ENCODE measurements at places on chromosomes 3 and 15. TPM values are rescaled to one million over a fixed set of nuclear protein-coding genes. Genes with fewer than 3 reads are reported as not detected.
A peak's percentile ranks its signal among the peaks of the same experiment; 100 is the strongest.

- H3K27me3 ChIP-seq = peaks cover 21% of the 10 kb centered on the region
- no peak for DNase-seq
- 0 out of 3 replicates have a peak, but pooled peaks cover 2% of the 10 kb centered on the region for H3K36me3 ChIP-seq
- H3K4me3 ChIP-seq = peak overlapping the region; percentile 58
These were observed 1.1 kb upstream of the PYGO1 start for GRCh38 chr15:55589287-55589686.

- H3K27ac ChIP-seq = no peak overlapping the region
- H3K27me3 ChIP-seq = no peaks in the 10 kb centered on the region
- no peaks in the 10 kb centered on the region for H3K36me3 ChIP-seq
- no peak for DNase-seq
These were observed 102.8 kb downstream of the IL1RAP start for GRCh38 chr3:190616637-190617036.

GRCh38 chr3:141009496-141009895 is 41.7 kb upstream of the SPSB4 start:
- DNase-seq = no peak
- no peaks in the 10 kb centered on the region for H3K36me3 ChIP-seq
- no peak overlapping the region for H3K4me3 ChIP-seq

- H3K27ac ChIP-seq = no peak overlapping the region
- H3K4me3 ChIP-seq = no peak overlapping the region
- DNase-seq = no peak
- no peaks in the 10 kb centered on the region for H3K4me1 ChIP-seq
- no peaks in the 10 kb centered on the region for H3K36me3 ChIP-seq
These were observed 237.8 kb downstream of the UACA start for GRCh38 chr15:70525551-70525950.

DNA sequence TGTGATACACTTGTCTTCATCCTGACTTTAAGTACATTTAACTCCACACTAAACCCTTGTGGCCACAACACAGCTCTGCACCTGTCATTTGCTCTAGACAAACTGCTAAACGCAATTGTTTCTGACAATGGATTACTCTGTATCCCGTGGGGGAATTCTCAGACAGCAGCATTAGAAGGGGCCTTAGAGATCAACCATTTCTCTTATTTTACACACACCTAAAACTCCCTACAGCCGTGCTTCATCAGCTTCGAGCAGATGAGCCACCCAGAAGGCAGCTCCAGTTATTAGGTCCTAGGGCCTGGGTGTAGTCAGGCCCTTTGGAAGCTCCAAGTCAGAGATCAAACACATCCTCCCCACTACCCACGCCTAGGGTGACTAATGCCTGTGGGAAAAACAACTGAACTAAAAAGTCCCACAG is 1.3 kb upstream of the IL12A start:
- no peak for DNase-seq
- no peaks in the 10 kb centered on the region for H3K4me1 ChIP-seq
- no peak overlapping the region for H3K27ac ChIP-seq
- peak overlapping the region; percentile 15 for H3K4me3 ChIP-seq
- no peaks in the 10 kb centered on the region for H3K27me3 ChIP-seq
- peaks cover 15% of the 10 kb centered on the region for H3K36me3 ChIP-seq

The SPTSSB gene
- total RNA-seq = 1.4 TPM

- no peak overlapping the region for H3K4me3 ChIP-seq
- DNase-seq = no peak
These were observed 25.4 kb upstream of the LIMD1 start for GRCh38 chr3:45568848-45569762.
